ENCODE measurements at places on chromosomes 12 and 14.

DNA sequence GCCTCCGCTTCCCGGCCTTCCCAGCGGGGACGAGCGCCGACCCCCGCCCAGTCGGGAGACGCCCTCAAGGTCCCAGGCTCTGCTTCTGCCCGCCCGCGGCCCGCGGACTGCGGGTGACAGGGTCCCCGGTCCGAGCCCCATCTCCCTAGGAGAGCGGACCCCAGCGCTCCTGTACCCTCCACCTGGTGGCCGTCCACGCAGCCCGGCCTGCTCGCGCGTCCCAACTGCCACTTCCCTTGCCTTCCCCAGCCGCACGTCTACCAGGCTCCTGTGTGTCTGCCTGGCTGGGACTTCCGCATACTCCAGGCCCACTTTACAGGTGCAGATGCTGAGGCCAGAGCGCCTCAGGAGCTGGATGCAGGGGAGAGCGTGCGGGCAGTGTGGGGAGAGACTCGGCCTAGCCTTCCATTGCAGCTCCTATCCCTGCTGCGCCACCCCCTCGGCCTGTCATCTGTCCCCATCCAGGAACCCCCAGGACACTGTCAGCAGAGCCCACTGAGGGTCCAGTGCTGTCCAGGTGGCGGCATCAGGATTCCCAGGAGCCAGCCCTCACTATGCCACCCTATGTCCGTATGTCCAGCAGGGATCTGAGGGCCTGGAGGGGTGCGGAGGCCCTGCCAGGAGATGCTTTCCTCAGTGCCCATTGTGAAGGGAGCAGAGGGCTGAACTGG lies 8.0 kb upstream of the ANKRD9 start:
- DNase-seq: no peak

- DNase-seq: no peak
These were observed 1.2 kb downstream of the PITPNM2 start for GRCh38 chr12:123149501-123150274.

GRCh38 chr12:132218915-132219314 lies 74.7 kb downstream of the NOC4L start:
- DNase-seq: peak; percentile 30

GRCh38 chr14:86990396-86990795 lies 1002.6 kb downstream of the GALC start:
- no peak for DNase-seq

DNA sequence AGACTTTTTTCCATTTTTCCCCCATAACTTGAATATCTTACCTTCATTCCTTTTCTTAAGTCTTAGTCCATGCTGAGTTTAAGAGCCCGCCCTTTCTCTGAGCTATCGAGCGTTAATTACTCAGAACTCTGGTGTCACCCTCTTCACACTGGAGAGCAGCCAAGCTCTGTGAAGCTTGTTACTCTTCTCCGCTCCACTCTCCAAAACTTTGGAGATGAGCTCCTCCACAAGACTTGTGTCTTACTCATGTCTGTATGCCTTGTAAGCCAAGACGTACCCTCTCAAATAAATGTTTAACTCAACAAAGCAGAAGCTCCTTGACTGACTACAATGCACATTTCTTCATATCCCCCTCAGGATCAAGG lies 54.7 kb downstream of the DICER1 start:
- DNase-seq: no peak

GRCh38 chr14:77782202-77782601 lies 17.7 kb upstream of the ADCK1 start:
- no peak for DNase-seq

- no peak for DNase-seq
These were observed 2.3 kb upstream of the C14orf39 start for GRCh38 chr14:60488175-60488574.

DNA sequence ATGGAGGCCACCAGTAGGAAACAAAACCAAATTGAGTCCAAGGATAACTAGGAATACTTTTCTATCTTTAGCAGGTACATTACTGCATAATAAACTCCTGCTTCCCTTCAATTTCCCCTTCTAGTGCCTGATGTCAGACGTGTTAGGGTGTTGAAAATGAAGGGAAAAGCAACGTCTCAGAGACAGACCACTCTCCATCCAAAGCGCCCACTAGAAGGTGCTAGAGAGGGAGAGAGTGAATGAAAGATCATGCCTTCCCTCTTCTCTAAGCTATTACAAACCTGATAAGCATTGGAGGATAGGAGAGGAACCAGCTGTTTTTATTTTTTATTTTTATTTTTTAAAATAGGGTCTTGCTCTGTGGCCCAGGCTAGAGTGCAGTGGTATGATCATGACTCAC lies 64.1 kb downstream of the ZNF641 start:
- peak; percentile 4 for DNase-seq

DNA sequence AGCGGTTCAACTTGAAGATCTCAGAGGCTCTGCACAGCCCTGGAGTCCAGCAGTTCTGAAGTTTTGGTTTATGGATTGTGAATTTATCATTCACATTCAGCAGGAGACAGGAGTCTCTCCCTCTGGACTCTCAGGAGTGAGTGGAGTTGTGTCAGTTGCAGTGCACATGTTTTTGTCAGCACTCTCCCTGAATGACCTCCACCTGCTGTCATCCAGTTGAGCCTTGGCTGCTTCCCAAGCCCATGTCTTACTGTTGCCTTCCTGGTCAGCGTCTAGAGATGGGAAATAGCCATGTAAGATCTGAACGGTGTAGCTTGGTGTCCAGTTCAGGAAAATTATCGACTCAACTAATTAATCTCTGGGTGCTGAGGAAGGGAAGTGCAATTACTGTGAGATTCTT lies 133.2 kb downstream of the PRKCH start:
- no peak for DNase-seq

DNA sequence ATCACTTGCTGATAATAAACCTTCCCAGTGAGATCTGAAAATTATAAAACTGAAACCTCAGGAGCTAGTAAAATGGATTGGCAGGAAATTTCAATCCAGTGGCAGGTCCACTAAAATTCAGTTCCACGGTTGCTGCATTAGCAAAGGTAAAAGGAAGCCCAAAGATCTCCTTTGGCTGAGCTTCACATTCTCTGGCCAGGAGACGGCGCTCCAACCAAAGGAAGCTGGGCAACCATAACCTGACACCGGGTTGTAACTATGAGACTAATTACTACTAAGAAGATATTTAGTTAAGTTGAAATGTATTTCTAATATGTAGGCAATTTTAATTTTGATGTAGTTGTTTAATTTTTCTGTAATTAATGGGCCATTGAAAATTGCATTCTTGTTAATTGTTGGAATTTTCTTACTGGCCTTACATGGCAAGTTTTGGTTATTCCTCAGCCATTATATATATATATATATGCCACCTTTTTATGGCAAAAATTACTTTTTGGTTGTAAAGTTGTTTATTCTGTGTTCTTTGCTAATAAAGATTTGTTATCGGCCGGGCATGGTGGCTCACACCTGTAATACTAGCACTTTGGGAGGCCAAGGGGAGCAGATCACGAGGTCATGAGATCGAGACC lies 17.0 kb downstream of the OR8S1 start:
- DNase-seq: peak; percentile 33

DNA sequence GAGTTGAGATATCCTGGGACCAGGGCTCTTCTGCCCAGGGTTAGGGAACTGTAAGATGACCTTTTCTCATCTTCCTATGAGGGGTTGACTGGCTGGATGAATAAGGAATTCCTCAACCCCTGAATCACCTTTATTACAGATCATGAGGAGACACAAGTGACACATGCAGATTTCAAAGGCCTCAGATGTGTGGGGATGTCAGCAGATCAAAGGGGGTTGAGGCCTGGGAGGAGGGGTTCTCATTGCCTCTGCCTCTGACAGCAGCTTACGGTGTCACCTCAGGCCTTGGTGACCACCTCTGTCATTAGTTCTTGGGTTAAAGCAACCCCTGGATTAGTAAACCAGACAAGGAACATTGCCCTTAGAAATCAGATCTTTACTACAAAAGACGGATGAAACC lies 2.1 kb upstream of the KRT72 start:
- DNase-seq: no peak

- no peak for DNase-seq
These were observed 87.9 kb downstream of the USP15 start for GRCh38 chr12:62347922-62348650.

DNA sequence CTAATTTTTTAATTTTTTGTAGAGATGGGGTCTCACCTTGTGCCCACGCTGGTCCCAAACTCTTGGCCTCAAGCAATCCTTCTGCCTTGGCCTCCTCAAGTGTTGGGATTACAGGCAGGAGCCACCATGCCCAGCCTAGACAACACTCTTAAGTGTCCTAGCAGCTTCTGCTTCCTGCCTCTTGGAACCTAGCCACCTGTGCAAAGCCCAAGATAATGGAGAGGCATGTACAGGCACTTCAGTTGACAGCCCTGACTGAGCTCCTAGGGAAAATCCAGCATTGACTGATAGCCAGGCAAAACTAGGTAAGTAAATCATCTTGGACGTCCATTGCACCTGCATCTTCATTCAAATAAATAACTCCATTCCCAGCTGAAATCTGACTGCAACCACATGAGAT lies 15.5 kb downstream of the COX14 start:
- no peak for DNase-seq

- DNase-seq: no peak
These were observed 336.4 kb downstream of the FOXG1 start for GRCh38 chr14:29102996-29103395.

- DNase-seq: no peak
These were observed 56.5 kb downstream of the HECTD4 start for GRCh38 chr12:112325622-112326207.

GRCh38 chr14:59306775-59307174 lies 118.3 kb downstream of the DAAM1 start:
- DNase-seq: no peak

DNA sequence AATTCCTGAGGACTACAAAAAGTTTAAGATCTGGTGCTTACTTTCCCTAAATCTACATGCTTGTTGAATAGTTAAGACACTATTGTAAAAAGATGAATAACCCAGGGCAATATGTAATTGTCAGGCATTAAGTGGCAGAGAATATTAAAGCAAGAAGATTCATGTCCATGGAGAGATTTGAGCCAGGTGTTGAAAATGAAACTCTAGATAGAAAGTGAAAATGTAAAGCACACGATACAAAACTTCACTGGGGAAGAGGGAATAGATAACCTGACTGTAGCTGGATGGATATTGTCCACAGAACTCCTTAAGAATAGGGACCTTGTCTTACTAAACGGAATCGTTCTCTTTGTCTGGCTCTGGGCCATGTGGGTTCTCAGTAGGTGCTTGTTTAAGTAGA lies 5.0 kb downstream of the CAND1 start:
- no peak for DNase-seq

DNA sequence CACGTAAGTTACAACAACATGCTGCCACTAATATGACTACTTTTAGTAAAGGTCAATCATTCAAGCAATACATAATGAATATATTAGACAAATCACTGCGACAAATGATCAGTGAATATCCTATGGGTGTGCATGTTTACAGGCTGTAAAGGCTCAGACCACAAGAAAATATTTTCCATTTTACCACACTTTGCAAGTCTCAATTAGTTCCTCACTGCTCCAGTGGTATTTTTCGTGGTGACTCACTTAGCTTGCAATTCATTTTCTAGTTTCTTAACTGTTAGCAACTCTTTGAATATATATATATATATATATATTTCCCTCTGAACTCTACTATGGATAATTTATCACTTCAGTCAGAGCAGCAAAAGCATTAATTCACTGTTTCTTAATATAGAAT lies 96.9 kb downstream of the EML5 start:
- DNase-seq: no peak

DNA sequence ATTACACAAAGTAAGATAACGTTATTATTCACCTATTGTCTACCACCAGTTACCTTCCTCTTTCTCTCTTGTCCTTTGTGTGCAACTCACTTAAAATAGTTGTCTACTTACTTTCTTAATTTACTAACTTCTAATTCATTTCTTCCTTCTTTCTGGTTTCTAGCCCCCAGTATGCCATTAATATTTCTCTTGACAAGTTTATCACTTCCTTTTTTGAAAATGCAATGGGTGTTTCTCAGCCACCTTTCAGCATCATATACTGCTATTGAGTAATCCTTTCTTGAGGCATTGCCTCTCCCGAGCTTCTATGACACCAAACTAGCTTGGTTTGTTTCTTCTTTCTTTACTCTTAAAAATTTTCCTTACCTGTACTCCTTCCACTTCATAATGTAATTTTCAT lies 633.6 kb downstream of the TMTC2 start:
- no peak for DNase-seq

GRCh38 chr12:68291396-68292036 lies 38.1 kb upstream of the IL22 start:
- no peak for DNase-seq

DNA sequence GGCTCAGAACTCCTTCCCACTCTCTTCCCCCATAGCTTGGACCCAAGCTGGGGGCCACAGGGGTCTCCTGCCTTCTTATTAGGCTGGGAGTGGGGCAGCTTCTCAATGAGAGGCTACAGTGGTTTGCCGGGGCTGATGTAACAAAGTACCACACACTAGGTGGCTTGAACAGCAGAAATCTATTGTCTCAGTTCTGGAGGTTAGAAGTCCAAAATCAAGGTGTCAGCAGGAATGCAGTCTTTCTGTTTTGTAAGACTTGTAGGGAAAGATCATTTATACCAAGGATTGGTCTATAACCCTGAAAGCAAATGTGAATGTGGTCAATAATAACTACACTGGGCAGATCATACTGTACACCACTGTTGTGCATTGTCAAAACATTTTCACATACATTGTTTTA lies 124.5 kb upstream of the ARHGAP5 start:
- no peak for DNase-seq

- DNase-seq: no peak
These were observed 1.3 kb upstream of the RNU7-1 start for GRCh38 chr12:6942331-6942665.

DNA sequence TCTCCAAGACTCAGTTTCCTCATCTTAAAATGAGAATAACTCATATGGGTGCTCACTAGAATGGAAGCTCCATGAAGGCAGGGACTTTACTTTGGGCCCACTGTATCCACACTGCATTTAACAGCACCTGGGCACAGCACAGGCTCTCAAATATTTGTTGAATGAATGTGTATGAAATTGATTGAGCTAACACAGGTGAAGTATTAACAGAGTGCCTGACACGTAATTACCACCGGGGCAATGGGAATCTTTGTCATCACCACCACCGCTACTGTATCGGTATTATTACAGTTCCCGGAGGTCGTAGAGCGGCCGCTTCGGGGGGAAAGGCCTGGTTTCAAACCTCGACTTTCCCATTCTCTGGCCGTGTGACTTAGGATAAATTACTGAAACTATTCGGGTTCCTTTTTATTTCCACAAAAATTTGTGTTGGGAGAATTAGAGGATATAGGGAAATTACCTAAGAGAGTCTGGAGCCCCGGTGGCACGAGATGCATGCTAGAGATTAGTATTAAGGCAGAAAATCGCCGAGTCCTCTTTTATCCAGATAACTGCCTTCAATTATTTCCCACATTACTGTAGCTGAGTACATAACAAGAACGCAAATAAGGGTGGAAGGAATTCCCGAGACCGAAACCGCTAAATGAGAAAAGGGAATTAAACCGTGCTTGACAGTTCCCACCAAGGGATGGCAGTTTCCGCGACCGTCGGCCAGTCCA lies 1.0 kb upstream of the RIC8B start:
- no peak for DNase-seq
